AG10803 (cell line): ENCODE measurements at places on chromosomes 4 and X.
A peak's percentile ranks its signal among the peaks of the same experiment; 100 is the strongest.

DNA sequence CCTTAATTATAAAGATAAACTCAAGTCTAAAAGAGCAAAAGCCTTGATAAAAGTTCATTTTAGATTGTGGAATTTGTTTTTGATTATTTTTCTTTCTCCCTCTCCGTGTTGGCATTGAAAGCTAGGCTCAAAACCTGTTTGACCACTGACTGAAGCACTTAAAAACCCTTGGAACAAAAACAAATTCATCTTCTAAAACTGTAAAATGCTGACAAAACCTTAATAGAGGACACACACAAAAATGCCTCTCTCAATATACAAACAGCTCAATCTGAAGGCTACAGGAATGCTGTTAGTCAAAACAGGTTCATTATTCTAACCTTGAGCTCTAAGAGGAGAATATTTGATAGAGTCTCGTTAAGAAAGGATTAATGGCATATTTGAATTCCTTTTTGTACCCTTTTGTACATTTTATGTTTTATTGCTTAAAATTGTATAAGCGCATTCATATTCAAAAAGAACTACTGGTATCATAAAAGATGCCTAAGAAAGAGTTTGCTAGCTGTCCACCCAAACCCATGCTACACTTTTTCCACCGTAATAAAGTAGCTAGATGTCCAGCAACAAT, 74.3 kb upstream of the NAP1L5 start:
- no peak for DNase-seq

GRCh38 chrX:65689377-65689776, 21.9 kb downstream of the MSN start:
- no peak for DNase-seq

- DNase-seq: peak; percentile 64
These were observed 11.9 kb upstream of the ADH7 start for GRCh38 chr4:99447079-99447478.

- peak; percentile 5 for DNase-seq
These were observed 763 bp downstream of the CASK start for GRCh38 chrX:41922431-41923151.

DNA sequence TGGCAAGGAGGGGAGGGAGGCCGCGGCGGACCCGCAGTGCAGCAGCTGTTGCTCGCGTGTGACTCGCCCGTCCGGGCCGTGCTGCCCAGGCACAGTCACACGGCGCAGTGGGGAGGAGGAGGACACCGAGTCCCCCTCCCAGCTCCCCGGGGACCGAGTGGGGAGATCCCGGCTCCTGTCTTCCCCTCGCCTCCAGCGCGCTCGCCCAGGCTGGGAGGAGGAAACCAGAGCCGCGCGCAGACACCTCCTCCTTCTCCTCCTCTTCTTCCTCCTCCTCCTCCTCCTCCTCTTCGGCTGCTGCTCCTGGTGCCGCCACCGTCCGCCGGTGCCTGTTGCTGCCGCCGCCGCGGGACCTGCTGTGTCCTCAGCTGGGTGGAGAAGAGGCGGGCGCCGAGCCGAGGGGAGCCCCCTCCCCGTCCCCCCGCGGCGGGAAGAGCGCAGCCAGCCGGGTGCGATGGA, at the start of gene TBC1D1:
Gene TBC1D1, plus strand, starts transcription at position 284 of the 459 bp plus-strand sequence. CDS start 11,012 bp downstream, outside the sequence.
- no peak for DNase-seq

DNA sequence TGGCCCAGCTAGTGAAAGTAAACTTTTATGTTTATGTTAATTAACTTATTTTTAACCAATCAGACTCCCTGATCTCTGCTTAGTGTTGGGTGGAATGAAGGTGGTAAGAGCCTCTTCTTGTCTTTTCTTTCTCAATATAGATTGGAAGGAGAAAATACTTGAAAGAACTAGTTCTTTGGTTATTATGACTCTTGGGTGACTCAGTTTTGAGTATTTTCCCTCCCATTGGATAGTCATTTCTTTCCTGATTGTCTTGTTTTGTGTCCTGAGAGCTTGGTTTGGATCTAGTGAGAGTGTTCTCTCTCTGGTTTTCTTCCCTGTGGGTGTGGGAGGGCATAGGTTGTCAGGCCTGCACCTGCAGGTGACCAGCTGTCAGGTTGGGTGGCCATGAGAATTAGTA, 172.0 kb upstream of the GLRA2 start:
- no peak for DNase-seq

- no peak for DNase-seq
These were observed 19.4 kb downstream of the GPM6B start for GRCh38 chrX:13797512-13797911.

DNA sequence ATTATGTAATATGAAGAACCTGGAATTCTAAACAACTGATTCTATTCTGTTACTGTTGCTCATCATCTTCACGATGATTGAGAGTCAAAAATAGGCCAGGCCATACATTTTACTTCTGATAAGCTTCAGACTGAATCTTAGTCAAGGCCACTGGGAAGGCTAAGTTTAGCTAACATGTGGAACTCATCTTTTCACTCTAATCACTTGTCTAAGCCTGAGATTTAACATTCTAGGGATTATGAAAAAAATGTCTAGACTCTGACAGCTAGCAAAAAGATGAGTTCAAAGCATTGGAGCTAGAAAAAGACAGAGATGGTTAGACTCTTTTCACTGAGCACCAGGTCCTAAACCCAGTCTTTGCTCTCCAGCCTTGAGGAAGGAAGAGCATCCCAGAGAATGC, 656.2 kb upstream of the IGFBP7 start:
- DNase-seq: no peak

- no peak for DNase-seq
These were observed 82.0 kb upstream of the FAM241A start for GRCh38 chr4:112063260-112063659.

DNA sequence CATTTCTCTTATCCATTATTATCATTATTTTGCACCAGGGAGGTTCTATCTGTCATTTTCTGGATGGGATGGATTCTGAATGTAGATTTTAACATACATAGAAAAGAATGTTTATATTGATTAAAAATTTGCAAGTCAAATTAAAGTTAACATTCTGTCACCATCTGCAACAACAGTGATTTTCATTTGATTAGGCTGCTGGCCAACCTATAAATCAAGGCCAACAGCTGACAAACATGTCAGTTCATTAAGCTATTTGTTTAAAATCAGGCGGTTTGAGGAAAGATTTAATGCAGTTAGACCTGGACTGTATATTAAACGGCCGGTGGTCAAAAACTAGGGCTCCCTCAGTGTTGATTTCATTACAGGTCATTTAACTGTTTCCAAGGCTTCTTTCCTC, 109.5 kb upstream of the CBR4 start:
- no peak for DNase-seq

DNA sequence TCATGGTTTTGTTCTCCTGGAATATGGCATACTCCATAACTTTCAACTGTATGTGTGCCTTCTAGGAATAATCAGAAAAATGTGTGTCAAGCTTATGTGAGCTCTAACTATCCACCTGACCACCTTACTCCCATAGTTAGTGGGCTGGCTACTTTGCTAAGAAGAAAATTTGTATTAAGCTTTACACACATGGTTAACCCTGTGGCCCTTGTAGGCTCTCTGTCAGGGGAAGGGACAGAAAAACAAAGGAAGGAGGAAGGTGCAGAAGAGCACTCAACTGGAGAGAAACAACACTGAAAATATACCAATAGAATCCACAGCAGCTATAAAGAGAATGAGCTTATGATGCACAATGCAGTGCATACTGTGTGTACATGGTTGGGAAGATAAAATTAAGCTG, 84.6 kb downstream of the PPP3CA start:
- DNase-seq: no peak

DNA sequence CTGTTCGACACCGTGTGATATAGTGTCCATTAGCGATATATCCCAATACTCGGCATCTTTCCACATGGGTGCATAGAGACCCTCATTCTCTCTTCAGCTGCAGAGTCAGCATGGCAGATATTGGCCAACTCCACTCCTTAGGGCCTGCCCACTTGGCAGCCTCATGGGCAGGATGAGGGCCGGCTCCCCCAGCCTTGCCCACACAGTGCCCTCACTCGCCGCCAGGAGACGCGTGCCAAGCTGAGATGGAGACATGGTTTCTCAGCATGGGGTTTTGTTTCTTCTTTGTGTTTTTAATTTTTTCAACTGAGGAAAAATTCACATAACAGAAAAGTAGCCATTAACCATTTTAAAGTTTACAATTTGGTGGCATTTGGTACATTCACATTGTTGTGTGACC, 5.3 kb upstream of the PLXNA3 start:
- DNase-seq: no peak

DNA sequence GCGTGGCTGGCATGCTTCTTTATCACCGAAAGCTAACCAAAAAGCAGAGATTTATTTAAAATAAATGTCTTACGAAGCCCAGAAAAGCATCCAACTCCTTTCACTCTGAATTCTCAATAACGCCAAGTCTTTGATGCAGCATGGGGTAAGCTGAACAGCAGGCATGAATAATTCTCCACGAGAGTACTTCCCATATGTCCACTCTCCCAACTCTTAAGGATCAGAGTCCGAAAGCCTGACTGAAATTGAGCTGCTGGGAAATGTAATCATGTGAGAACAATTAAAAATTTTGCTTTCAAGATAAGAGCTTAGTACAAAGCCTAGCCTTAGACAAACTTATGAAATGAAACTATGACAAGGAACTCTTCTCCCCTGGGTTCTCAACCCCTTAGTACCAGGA, 7.5 kb upstream of the SLC39A8 start:
- no peak for DNase-seq

GRCh38 chr4:176359590-176359989, 39.8 kb downstream of the SPCS3 start:
- DNase-seq: peak; percentile 97

DNA sequence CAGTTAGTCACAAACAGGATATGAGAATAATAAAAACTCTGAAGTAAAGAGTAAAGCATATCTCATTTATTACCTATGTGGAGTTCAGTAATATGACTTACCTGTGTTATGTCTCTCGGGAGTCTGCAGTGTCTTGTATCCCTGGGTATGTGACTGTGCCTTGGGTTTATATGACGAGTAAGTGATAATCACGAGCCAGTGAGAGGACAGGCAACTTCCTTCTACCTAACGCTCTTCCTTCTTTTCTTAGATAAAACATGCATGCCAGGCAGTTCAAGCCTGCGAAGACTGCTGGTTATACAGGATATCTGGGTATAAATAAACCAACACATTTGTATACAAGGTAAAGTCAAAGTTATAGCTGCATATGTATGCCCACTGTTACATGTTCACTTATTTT, at the start of gene HPGDS:
Gene HPGDS, minus strand, starts transcription at position 143 of the 400 bp plus-strand sequence. CDS start 8,207 bp downstream, outside the sequence.
- no peak for DNase-seq

DNA sequence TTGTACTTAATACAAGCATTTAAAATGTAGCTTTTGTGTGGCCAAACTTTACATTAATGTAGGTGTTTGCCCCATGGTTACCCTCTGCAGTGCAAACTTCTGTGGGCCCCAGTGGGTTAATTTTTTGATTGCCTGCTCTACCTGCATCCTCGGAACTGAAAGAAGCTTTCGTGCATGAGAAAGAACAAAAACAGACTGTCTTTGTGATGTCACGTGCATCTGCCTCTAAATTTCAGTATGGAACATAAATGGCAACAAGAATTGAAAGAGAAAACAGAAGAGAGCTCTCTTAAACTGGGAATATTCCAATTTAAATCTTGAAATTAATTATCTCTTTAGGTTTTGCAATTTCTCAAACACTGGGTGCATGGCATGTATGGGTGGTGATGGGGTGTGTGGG, 182.4 kb upstream of the LCORL start:
- DNase-seq: no peak

GRCh38 chrX:150692831-150693724, at the start of gene MTMR1:
MTMR1 (plus strand) TSS chrX:150693396; CDS start chrX:150693531, 135 bp downstream.
- DNase-seq: no peak

GRCh38 chr4:70722199-70722791, 531 bp downstream of the RUFY3 start:
- peak; percentile 76 for DNase-seq

DNA sequence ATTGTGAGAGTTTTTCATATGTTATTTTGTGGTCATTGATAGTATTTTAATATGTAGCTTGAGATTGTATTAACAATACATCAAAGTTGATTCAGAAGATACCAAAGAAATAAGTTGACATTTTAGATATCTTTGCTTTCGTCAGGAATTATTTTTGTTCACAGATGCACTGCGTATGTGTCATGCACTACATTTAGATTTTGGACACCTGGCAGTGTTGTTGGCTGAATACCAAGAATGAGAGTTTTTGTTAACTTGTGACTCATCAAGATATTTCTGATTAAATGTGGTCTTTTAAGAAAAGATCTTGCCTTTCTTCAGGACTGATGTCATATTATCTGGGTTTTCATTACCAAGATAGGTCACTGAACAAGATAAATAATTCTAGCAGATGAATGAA, 633.4 kb downstream of the CENPC start:
- DNase-seq: no peak

DNA sequence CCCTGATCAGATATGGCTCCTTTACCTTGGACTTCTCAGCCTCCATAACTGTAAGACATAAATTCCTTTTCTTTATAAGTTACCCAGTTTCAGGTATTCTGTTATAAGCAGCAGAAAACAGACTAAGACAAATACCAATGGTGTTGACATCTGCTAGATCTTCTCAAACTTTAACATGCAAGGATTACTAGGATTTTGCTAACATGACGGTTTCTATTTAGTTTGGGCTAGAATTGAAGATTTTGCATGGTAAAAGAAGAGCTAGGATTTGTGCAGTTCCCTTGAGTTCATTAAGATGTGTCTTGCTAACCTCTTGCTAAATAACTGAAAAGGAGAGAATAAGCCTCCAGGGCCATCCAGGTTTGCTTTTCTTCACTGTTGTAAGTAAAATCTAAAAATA, 5.3 kb upstream of the COPS4 start:
- no peak for DNase-seq

DNA sequence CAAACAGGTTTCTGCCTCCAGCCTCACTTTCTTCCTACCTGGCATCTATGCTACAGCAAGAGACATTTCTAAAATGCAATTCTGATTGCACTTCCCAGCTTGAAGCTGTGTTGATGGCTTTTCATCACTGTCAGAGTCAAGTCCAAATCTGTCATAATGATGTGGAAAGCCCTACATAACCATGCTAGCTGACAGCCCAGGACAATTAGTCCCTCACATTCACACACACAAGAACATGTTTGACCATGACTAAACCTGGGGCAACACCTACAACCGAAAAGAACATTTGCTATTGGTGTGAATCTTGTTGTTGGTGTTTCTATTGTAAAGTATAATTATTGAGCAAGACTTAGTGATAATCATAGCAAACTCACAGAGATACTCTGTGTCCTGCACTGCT, 58.2 kb downstream of the PPM1K start:
- no peak for DNase-seq

- no peak for DNase-seq
These were observed 473 bp upstream of the VAMP7 start for GRCh38 chrX:155880586-155881157.

DNA sequence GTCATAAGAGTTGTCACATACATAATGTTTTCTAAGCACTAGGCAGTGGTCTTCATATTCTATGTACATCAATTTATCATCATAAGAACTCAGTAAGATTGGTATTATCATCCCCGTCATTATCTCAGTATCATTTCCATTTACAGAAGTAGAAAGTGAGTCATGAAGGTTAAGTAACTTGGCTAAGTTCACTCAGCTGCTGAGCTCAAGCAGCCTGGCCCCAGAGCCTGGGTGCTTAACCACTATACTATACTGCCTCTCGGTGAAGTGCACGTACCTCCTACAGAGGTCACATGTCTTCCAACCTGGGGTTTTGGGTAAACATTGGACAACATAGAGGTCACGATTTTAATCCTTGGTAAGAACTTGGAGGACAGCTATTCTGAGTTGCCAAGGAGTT, 161.5 kb upstream of the GATB start:
- DNase-seq: peak; percentile 12
